ENCODE measurements at places on chromosomes 7 and 10.

DNA sequence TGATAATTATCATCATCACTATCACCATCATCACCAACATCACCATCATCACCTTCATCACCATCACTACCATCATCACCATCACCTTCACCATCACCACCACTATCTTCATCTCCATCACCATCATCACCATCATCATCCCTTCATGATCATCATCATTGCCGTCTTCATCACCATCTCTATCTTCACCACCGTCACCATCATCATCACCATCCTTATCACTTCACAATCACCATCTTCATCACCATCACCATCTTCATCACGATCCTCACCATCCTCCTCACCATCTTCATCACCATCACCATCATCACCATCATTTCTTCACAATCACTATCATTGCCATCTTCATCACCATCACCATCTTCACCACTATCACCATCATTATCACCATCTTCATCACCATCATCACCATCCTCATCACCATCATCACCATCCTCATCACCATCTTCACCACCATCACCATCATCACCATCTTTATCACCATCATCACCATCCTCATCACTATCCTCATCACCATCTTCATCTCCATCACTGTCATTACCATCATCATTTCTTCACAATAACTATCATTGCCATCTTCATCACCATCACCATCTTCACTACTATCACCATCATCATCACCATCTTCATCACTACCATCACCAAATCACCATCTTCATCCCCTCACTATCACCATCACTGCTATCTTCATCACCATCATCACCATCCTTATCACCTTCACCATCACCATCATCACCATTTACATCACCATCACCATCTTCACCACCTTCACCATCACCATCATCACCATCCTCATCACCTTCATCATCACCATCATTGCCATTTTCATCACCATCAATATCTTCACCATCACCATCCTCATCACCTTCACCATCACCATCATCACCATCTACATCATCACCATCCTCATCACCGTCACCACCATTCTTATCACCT lies 72.4 kb upstream of the DNAAF5 start:
- DNase-seq = no peak

DNA sequence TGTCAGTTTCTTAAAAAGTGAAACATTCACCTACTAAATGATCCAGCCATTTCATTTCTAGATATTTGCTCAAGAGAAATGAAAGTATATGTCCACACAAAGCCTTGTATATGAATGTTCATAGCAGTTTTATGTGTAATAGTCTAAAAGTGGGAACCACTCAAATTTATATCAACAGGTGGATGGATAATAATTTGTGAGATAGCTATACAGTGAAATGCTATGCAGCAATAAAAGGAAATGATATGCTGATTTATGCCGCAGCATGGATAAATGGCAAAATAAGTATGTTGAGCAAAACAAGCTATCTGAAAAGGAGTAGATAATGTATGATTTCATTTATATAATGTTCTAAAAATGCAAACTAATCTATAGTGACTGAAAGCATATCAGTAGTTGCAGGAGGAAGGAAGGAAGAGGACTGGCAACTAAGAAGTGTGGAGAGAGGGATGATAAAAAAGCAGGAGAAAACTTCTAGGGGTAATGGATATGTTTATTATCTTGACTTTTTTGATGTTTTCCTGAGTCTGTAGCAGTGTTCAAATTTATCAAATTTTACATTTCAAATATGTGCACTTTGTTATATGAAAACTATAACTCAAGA lies 80.6 kb downstream of the ABCB5 start:
- DNase-seq = no peak

DNA sequence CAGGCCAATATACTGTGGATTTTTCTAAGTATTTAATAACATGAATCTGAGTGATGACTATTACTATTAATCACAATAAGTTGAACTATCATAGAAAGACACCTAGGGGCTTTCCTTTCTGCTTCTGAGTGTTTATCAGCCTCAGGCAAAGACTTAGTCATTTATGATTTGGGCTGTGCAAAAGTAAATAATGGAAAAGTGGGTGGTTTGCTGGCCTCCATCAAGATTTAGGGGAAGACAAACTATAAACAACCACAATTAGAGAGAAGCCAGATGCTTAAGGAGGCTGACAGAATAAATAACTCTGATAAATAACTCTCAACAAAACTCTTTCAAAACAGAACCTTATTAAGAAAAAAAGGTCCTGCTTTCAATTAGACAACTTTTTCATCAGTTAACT lies 64.7 kb downstream of the MACC1 start:
- DNase-seq = no peak

GRCh38 chr7:23276376-23276775 lies 22.8 kb upstream of the MALSU1 start:
- DNase-seq = peak; percentile 66

Measured in H9 (cell line).